Endothelial cell of umbilical vein (primary cell): ENCODE measurements at places on chromosomes 5 and 9. TPM values are rescaled to one million over a fixed set of nuclear protein-coding genes. Genes with fewer than 3 reads are reported as not detected.

GRCh38 chr9:4167079-4167671, 132.7 kb downstream of the GLIS3 start:
- H3K27ac ChIP-seq: no peak overlapping the region
- DNase-seq: no peak
- H3K36me3 ChIP-seq: no peaks in the 10 kb centered on the region
- no peaks in the 10 kb centered on the region for H3K4me1 ChIP-seq
- peaks cover 2% of the 10 kb centered on the region for H3K27me3 ChIP-seq

GRCh38 chr5:170300361-170301013, 2.9 kb upstream of the LCP2 start:
- H3K36me3 ChIP-seq: no peaks in the 10 kb centered on the region
- no peaks in the 10 kb centered on the region for H3K27me3 ChIP-seq
- DNase-seq: no peak
- H3K4me1 ChIP-seq: no peaks in the 10 kb centered on the region
- H3K27ac ChIP-seq: no peak overlapping the region
- no peak overlapping the region for H3K4me3 ChIP-seq

DNA sequence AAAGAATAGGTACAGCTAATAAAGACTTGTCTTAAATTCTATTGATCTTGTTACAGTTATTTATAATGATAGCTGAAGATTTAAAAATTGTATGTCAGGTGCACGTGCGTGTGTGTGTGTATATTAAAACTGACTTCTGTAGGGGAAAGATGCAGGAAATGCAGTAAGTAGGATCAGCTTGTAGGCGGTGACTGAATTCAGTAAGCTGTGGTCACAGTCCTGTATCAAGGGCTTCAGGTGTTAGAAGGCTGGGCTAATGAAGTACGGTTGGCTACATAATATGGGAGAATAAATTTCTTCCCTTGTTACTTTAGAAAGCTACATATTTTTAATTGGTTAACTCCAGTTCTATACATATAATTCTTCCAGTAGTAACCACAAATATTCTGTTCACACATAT, 54.2 kb downstream of the LNPEP start:
- DNase-seq: no peak
- no peaks in the 10 kb centered on the region for H3K27me3 ChIP-seq
- no peak overlapping the region for H3K4me3 ChIP-seq
- H3K4me1 ChIP-seq: no peaks in the 10 kb centered on the region
- H3K36me3 ChIP-seq: no peaks in the 10 kb centered on the region
- H3K27ac ChIP-seq: no peak overlapping the region

ELL2 gene
- polyA plus RNA-seq: 6.1 and 6.8 TPM in 2 replicates

MARCOL gene
- not detected in 2 replicates for polyA plus RNA-seq
